ENCODE measurements at places on chromosomes 7 and 10.

GRCh38 chr7:87599336-87599735 is 1.3 kb downstream of the ABCB1 start:
- no peak for DNase-seq

DNA sequence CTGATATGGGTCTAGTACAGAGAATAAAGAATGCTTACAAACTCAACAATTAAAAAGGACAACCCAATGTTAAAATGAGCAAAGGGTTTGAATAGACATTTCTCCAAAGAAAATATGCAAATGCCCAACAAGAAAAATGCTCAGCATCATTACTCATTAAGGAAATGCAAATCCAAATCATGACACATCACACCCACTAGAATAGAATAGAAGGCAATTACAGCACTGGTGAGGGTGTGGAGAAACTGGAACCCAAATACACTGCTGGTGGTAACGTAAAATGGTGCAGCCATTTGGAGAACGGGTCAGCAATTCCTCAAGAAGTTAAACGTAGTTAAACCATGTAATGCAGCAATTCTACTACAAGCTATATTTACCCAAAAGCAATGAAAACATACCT is 53.8 kb downstream of the KDM7A start:
- no peak for DNase-seq

DNA sequence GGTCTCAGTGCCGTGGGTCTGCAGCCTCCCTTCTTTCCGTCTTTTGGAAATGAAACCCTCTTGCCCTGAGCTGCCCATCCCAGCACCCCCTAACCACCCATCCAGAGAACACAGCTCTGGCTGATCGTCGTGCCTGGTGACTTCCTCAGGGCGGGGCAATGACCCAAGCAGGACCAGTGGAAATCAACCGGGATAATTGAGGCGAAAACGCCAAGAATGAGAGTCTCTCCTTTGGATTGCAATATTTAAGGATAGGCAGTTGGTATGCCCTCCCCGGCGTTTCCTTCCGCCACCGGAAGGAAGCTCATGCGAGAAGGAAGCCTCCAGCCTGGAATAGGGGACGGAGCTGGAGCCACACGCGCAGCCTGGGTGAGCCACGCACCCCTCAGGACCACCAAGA is 73.7 kb upstream of the PFKP start:
- no peak for DNase-seq

DNA sequence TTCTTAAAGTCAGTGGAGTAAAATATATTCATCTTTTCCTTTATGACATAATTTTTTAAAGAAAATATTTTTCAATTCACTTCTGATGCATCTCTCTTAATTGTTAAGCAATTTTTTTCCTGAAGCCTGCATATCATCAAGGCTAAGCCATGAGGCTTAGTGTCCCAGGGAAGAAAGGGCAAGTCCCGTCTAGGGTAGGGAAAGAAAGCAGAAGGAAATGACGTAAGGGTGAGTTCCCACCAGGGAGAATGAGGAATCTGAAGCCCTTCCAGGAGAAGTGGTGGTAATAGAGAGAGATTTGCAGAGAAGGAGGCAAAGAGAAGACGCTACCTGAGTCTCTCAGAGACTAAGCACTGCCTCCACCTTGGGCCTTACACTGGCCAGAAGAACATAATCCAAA is 96.8 kb upstream of the NFE2L3 start:
- DNase-seq = no peak

- DNase-seq = no peak
Observed at GRCh38 chr7:135791543-135792362, 43.1 kb upstream of the FAM180A start.

- DNase-seq = no peak
Observed at GRCh38 chr10:22986771-22987542, 59.1 kb downstream of the ARMC3 start.

- no peak for DNase-seq
Observed at GRCh38 chr10:34181553-34182300, 633.4 kb downstream of the PARD3 start.

GRCh38 chr7:65804887-65805286 is 68.0 kb upstream of the VKORC1L1 start:
- no peak for DNase-seq

DNA sequence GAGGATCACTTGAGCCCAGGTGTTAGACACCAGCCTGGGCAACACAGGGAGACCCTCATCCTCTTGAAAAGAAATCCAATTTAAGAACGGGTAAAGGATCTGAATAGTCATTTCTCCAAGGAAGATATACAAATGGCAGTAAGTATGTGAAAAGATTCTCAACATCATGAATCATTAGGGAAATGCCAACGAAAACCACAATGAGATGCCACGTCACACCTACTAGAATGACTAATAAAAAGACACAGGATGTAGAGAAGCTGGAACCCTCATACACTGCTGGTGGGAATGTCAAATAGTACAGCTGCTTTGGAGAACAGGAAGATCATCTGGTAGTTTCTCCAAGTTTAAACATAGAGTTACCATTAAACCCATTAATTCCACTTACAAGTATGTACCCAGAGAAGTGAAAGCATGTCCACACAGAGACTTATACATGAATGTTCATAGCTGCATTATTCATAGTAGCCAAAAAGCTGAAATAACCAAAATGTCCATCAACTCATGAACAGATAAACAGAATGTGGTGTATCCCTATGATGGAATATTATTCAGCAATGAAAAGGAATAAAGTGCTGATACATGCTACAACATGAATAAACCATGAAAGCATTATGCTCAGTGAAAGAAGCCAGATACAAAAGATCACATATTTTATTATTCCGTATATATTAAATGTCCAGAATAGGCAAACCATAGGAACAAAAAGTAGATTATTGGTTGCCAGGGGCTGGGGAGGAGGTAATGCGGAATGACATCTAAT is 13.1 kb upstream of the ZMIZ2 start:
- DNase-seq = no peak

- DNase-seq = peak; percentile 88
Observed at GRCh38 chr10:32139223-32140073, 83.2 kb upstream of the KIF5B start.

DNA sequence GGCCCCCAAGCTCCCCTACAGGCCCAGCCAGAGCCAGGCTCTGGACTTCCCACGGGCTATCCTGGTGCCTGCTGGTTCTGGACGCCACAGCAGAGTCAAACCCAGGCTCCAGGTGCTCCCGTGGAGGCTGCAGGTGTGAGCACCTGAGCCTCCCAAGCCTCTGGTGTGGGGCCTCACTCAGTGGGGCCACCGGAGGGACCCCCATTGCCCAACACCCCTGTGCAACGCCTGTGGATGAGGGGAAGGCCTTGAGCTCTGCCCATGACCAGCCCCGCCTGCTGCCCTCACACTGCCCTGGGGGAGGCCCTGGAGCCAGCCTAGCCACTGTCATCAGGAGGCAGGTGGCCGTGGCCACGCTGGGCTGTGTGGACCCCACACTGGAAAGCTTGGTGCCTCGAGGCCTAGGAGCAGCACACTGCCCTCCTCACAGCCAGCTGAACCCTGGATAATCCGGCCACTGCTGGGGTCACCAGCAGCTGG is 229.3 kb downstream of the MAD1L1 start:
- no peak for DNase-seq

DNA sequence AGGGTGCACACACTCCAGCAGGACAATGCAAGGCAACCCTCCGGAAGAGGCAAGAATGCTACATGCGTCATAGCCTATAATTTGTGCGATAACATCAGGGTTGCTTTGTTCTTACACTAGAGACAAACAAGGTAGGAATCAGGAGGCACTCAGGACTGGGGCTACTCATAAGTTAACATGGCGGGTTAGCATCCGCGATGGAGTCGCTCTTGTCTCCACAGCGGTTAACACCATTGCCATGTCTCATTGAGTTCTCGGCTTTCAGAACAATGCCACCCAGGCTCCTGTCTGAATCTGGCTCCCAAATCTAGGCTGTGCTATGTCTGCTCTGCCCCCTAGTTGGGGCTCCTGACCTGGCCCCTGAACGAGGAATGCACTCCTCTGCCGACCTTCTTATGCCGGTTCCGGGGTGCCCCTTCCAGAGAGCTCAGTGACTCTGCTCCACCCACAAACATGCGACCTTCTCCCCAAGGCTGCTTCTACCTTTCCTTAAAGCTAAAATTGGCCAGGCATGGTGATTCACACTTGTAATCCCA is 24.9 kb upstream of the SLF2 start:
- DNase-seq = no peak

GRCh38 chr7:102287111-102287980 is 678 bp downstream of the SH2B2 start:
- DNase-seq = peak; percentile 50

GRCh38 chr7:8205537-8205936 is 56.4 kb downstream of the ICA1 start:
- no peak for DNase-seq

DNA sequence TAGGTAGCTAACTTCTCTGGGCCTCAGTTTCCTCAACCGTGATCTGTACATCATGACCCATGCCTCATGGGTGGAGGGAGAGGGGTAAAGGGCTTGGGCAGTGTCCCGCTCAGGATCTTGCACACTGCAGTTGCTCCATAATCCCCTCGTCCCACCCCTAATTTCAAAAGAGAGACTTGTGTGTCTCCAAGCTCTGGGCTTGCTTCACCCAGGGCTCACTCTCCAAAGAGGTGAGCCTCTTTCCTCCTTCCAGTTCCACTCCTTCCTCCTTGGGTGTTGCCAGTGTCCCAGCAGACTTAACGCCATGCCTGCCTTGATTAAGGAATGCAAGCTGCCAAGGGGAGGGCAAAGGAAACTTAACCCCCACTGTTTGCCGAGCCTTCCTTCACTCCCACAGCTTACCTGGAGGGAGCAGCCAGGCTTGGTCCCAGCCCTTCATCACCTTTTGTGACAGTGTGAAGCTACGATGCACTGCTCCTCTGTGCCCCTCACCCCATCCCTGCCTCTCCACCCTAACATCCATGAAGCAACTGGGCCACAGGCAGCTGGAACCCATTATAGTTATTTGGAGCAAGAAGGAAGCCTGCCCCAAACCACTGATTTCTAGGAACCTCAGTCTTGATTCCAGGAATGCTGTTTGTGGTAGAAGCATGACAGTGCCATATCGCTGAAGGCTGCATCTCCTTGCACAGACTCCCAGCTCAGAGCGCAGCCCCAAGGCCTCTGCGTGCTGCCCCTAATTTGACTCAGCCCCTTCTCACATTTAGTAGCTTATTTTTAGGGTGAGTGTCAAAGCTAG is 363.3 kb downstream of the TNS3 start:
- DNase-seq = no peak

GRCh38 chr7:96034940-96035727 is 262.8 kb downstream of the DYNC1I1 start:
- DNase-seq = no peak

DNA sequence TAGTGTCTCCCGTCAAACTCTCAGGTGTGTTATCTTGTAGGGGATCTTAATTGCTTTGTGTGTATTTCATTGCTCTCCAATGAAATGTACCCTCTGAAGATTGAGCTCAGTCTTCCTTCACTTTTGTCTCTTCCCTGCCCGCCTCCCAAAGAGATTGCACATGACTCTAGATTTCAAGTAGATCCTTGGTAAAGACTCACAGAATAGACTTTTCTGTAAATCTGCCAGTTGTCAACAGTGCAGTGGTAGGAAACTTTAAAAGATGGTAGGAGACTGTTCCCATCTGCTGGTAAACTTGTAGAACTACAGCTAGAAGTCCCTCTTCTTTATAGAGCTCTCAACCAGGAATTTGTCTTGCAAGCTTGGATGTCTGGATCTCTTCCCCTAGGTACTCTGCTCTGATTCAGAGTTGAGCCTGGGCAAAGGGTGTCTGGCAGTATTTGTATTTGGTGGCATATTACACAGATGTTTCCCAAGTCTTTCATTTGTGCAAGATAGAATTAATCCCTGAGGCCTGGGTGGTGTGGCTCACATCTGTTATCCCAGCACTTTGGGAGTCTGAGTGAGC is 9.6 kb downstream of the CCL26 start:
- DNase-seq = peak; percentile 80
